CD4-positive, alpha-beta memory T cell (primary cell): ENCODE measurements at places on chromosomes 7 and 10. TPM values are rescaled to one million over a fixed set of nuclear protein-coding genes. Genes with fewer than 3 reads are reported as not detected.

The CDHR1 gene
- 0.17 TPM for total RNA-seq

The FOXI2 gene
- total RNA-seq, result not detected

The TMEM176B gene
- total RNA-seq, result 2.3 TPM

The THSD7A gene
- not detected for total RNA-seq

The SORCS1 gene
- not detected for total RNA-seq

The PKD1L1 gene
- 0.55 TPM for total RNA-seq

The CCDC172 gene
- not detected for total RNA-seq

DNA sequence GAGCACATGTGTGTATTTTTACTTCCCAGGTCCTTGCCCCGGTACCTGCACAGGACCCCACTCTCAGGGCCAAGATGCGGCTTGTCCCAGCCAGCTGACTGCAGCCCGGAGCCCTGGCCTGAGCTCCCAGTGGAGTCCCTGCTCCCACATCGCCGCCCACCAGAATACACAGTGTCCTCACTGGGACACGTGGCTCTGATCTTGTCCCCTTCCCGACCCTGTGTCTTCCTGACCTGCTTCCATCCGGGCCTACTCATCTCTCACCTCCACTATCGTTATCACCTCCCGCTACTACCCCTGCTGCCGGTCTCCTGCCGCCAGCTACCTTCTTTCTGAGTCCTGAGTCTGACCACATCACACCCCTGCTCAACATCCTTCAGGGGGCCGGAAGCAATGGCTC lies 146.3 kb upstream of the CHST15 start:
- no peak overlapping the region for H3K4me3 ChIP-seq
- H3K27me3 ChIP-seq, result no peaks in the 10 kb centered on the region
- DNase-seq, result no peak
- H3K36me3 ChIP-seq, result no peaks in the 10 kb centered on the region
- H3K27ac ChIP-seq, result no peak overlapping the region

GRCh38 chr10:8150401-8150905 lies 96.0 kb downstream of the GATA3 start:
- H3K4me3 ChIP-seq, result no peak overlapping the region
- no peaks in the 10 kb centered on the region for H3K36me3 ChIP-seq
- H3K4me1 ChIP-seq, result no peaks in the 10 kb centered on the region

DNA sequence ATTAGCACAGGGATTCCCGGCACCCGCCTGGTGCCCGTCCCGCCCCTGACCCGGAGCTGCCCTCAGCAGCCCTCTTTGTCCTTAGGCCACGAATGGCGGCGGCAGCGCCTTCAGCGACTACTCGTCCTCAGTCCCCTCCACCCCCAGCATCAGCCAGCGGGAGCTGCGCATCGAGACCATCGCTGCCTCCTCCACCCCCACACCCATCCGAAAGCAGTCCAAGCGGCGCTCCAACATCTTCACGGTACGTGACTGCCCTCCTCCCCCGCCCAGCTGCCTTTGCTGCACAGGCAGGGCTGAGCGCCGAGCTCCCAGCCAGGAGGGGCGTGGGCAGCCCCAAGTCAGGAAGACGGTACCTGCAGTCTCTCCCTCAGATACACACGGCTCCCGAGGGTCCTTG lies 33.6 kb downstream of the AGAP3 start:
- H3K36me3 ChIP-seq, result no peaks in the 10 kb centered on the region
- H3K27me3 ChIP-seq, result no peaks in the 10 kb centered on the region
- DNase-seq, result no peak
- H3K4me3 ChIP-seq, result no peak overlapping the region
- no peak overlapping the region for H3K27ac ChIP-seq
- H3K4me1 ChIP-seq, result peaks cover 30% of the 10 kb centered on the region

DNA sequence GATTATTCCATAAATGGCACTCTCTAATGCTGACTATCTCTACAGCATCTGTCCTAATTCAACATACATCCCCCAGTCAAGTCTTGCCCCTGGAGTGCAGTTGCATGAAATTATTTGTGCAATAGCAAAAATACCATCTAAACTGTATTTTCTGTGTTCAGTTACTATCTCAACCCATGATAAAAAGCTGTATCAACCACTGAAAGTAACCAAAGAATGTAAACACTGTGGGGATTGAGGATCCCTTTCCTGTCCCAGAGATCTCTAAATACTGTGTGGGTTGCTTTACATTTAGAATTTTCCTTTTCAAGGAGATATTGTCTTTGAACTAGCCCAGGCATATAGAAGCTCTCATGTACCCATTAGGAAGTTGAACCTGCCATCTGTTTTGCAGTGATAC lies 23.9 kb upstream of the DGKI start:
- H3K4me1 ChIP-seq, result no peaks in the 10 kb centered on the region
- no peaks in the 10 kb centered on the region for H3K36me3 ChIP-seq
- no peak overlapping the region for H3K27ac ChIP-seq
- no peak overlapping the region for H3K4me3 ChIP-seq
- no peaks in the 10 kb centered on the region for H3K27me3 ChIP-seq

DNA sequence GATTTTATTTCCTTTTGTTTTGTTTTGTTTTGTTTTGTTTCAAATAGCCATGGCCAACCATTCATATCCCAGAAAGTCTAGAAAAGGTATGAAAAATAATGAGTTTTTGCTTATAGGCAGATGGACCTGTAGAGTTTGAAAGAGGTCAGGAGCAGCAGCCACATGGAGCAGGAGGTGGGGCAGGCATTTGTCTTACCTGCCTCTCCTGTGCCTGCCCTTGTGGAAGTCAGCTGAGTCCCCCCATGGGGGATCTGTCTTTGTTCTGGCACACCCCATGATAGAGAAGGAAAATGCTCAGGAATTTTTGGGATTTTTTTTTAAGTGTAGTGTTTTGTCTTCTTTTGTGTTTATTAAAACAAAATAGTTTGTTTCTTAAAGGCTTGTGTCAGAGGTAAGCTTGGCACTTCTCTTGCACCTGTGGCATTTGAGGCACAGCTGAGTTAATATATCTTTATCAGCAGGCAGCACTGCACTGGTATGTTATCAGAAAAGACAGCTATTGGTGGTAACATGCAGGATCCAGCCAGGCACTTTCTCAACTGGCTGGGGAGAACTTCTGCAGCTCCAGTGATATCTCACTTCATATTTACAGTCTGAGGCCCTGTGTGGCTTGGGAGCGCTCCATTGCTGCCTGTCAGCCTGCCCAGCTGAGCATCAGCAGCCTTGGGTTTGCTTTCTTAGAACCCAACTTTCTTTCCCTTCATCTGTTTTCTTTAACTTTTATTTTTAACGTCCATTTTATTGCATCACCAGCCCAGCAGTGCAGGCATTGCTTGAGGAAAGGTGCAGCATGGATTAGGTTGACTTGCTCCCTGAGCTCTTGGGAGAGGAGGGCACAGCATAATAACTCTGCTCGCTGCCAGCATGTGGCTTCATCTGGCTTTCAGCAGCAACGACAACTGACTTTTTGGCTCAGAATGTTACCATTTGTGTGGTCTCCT lies 44.4 kb downstream of the LRRC4 start:
- no peak overlapping the region for H3K27ac ChIP-seq
- no peak for DNase-seq
- no peaks in the 10 kb centered on the region for H3K4me1 ChIP-seq

DNA sequence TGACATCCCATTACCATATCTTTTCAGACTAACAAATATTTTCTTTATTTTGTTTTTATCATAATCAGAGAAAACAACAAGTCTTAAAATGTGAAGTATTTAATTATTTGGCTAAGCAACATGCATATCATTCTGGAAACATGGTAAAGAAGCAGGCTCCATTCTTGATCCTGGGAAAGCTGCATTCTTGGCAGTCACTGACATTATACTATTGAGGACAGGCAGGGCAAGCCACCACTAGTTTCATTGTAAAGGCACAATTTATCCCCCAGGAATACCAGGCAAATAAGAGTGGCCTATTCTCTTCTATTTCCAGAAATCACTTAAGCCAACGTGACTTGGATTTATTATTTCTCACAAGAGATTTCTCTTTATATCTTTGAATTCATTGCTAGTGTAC lies 153.8 kb upstream of the AKR1E2 start:
- no peak overlapping the region for H3K4me3 ChIP-seq
- no peak overlapping the region for H3K27ac ChIP-seq
- no peaks in the 10 kb centered on the region for H3K27me3 ChIP-seq
- no peaks in the 10 kb centered on the region for H3K36me3 ChIP-seq

DNA sequence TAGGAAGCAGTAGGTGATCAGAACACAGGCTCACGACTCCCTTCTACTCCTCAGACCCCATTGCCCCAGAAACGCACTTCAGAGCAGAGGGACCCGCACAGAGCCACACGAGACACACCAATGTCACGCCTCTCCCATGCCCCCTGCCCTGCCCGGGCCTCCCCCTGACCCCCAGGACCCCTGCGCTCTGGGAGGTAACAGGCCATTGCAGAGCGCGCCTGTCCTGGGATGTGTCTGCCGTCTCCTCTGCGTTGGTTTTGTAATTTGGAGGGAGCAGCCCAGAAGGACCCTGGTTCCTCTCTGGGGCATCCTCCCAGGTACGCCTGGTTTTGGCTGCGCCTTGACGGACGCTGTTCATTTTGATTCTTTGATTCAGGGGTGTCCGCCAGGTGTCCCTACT lies 85.4 kb downstream of the UNCX start:
- no peaks in the 10 kb centered on the region for H3K4me1 ChIP-seq
- no peaks in the 10 kb centered on the region for H3K27me3 ChIP-seq

DNA sequence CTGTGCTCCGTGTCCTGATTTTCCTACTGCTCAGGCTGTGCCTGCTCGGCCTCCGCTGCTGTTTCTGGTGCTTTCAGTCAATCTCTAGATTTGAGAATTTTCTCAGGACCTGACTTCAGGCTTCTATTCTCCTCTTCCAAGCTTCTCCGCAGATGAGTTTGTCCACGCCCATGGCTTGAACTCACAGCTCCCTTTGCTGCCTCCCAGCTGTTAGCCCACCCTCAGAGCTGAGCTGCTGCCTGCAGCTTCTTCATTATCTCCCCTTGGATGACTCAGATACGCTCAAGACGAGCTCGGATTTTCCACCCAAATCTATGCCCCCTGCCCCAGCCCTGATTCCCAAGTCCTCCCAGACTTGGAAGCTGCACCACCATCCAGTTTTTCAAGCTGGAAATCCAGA lies 104.7 kb downstream of the FGFR2 start:
- H3K27me3 ChIP-seq, result no peaks in the 10 kb centered on the region
- DNase-seq, result no peak
- H3K4me1 ChIP-seq, result no peaks in the 10 kb centered on the region
- no peak overlapping the region for H3K4me3 ChIP-seq

GRCh38 chr7:17131060-17131345 lies 167.4 kb upstream of the AHR start:
- no peaks in the 10 kb centered on the region for H3K27me3 ChIP-seq
- H3K4me1 ChIP-seq, result peaks cover 12% of the 10 kb centered on the region
- DNase-seq, result no peak
- H3K4me3 ChIP-seq, result no peak overlapping the region
- H3K36me3 ChIP-seq, result no peaks in the 10 kb centered on the region
- no peak overlapping the region for H3K27ac ChIP-seq

GRCh38 chr7:158816995-158817394 lies 12.3 kb downstream of the ESYT2 start:
- H3K27me3 ChIP-seq, result no peaks in the 10 kb centered on the region
- no peaks in the 10 kb centered on the region for H3K36me3 ChIP-seq
- no peak overlapping the region for H3K4me3 ChIP-seq
- peak overlapping the region; percentile 91 for H3K27ac ChIP-seq

DNA sequence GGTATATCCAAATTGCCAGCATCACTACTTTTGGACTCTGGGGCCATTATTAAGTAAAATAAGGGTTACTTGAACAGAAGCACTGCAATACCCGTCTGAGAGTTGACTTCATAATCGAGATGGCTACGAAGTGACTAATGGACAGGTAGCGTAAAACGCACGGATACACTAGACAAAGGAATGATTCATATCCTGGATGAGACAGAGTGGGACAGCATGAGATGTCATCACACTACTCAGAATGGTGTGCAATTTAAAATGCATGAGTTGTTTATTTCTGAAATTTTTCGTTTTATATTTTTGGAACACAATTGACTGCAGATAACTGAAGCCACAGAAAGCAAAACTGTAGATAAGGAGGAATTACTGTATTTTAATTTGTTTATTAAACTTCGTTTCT lies 421.5 kb upstream of the LRGUK start:
- DNase-seq, result no peak
- H3K27me3 ChIP-seq, result no peaks in the 10 kb centered on the region
- H3K4me3 ChIP-seq, result no peak overlapping the region
- no peaks in the 10 kb centered on the region for H3K36me3 ChIP-seq

GRCh38 chr10:118729200-118729599 lies 25.6 kb downstream of the CACUL1 start:
- no peaks in the 10 kb centered on the region for H3K27me3 ChIP-seq
- no peak overlapping the region for H3K4me3 ChIP-seq
- DNase-seq, result no peak
- H3K4me1 ChIP-seq, result peaks cover 54% of the 10 kb centered on the region
- no peak overlapping the region for H3K27ac ChIP-seq
